ENCODE measurements at places on chromosomes 3 and 15.

- no peak for DNase-seq
Measured at GRCh38 chr3:120302361-120302760, 17.3 kb upstream of the GPR156 start.

GRCh38 chr15:62845241-62846126, 197.1 kb upstream of the TPM1 start:
- DNase-seq = no peak

- no peak for DNase-seq
Measured at GRCh38 chr3:53841296-53841695, 4.9 kb downstream of the CHDH start.

DNA sequence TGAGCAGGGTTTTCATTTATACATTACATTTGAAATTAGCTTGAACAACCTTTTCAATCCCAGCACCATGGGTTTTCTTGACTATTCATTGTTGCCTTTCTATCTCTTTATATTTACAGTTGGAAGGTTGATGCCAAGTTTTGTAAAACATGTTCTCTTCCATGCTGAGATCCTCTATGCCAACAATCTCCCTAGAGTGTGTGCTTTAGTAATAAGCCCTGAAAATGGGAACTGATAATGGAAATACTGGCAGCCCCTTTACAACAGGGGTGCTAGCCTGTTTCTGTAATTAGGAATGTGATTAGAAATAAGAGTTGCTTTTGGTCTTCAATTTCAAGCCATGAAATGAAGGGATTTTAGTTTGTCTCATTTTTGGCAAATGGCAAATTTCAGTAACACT, 239.9 kb upstream of the NAALADL2 start:
- DNase-seq = no peak

DNA sequence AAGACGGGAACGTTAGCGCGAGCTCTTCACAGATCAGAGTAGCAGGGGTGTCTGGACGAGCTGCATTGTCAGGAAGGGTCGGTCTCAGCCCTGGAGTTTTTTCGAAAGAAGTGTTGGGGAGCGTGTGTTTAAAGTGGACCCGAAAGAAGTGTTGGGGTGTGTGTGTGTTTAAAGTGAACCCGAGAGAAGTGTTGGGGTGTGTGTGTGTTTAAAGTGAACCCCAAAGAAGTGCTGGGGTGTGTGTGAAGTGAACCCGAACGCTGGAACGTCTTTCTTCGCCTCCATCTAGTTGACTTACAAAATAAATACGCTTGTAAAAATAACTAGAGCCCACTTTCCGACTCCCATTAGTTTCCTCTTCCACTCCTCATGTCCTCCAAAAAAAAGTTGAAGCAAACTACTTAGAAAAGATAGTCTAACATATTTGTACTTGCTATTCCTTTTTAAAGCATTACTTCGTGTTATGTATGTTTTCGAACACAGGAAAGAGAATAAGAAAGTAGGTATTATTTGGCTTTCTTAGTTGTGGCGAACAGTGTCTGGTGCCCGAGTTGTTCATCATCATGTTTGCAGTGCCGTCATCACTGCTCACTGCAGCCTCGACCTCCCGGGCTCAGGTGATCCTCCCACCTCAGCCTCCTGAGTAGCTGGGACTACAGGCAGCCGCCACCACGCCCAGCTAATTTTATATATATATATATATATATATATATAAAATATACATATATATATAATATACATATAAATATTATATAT, 1.0 kb downstream of the LRCH3 start:
- no peak for DNase-seq

GRCh38 chr3:59316688-59317275, 267.0 kb upstream of the CFAP20DC start:
- no peak for DNase-seq

DNA sequence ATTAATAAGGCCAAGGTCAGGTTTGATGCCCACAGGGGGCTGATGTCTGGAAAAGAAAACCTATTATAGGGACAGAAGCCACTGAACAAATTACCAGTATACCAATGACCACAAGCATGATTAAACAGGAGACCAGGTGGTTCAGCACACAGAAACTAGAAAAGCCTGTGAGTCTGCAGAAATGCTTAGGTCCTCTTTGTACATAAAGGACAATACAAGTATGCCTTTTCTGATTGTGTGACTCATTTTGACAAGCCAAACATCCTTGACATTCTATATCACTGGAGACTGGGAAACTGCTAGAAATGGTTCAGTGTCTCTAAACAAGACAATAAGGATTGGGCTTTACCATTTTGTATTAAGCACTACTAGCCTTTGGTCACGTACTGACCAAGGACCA, 113.2 kb upstream of the MYO5C start:
- no peak for DNase-seq

DNA sequence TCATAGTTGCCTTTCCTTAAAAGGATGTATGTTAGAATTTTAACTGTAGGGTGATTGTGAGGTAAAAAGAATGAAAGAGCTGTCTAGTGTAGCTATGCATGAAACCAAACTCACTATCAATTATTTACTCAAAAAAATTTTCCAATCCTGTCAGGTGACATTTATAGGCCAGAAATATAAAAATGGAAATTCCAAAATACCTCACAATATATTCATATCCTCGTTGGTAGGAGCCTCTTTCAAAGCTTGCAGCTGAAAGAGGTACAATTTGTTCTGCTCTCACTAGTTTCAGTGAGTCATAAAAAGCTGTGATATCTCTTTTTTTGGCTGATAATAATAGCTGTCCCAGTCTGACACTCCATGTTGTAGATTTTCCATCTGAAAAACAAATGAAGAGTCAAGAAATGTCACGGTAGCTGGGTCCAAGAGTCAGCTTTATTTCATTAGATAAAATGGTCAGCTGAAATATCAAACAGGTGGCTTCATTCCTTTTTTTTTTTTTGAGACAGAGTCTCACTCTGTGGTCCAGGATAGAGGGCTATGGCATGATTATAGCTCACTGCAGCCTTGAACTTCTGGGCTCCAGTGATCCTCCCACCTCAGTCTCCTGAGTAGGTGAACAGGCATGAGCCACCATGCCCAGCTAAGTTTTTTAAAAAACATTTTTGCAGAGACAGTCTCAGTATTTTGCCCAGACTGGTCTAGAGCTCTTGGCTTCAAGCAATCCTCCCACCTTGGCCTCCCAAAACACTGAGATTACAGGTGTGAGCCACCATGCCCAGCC, 50.8 kb upstream of the XRN1 start:
- DNase-seq = peak; percentile 41

GRCh38 chr3:197237897-197238296, 60.5 kb downstream of the DLG1 start:
- DNase-seq = no peak

DNA sequence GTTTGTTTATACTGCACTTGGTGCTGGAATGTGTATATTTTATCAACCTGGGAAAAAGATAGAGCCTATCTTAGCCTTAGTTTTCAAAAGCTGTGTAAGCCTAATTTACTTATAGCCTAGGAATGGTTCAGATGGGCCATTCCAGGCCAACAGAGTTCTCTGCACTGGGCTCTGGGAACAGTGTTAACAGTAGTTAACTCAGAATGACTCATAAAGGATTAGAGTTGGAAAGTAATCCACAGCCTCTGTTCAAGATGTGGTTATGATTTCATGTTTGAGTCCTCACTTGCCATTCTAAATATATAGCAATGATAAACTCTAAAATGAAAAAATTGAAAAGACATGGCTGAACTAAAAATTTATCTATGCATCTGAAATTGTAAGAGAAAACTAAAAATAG, 22.6 kb upstream of the PEX5L start:
- no peak for DNase-seq

- peak; percentile 38 for DNase-seq
Measured at GRCh38 chr3:114155370-114155821, 23.5 kb downstream of the DRD3 start.

DNA sequence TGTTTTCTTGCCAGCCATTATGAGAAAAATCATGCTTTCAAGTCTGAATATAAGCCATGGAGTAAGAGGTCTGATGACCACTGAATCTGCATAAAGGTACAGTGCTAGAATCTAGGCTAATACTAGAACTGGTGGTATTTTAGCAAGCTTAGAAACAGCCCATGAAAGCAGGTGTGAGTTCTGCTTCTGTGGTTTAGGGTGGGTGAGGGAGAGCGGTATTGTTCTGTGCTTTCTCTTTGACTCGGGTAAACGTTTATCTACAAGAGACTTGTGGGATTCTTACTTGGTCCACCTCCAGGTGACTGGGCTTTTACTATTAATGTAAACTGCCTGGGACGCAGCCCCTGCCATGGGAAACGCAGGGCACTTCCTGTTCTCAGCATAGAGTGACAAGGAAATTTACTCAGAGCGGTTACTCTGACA, 55.2 kb downstream of the PGPEP1L start:
- no peak for DNase-seq

GRCh38 chr3:99903869-99904268, 86.2 kb downstream of the CMSS1 start:
- no peak for DNase-seq

- DNase-seq = no peak
Measured at GRCh38 chr15:77739591-77740378, 107.1 kb upstream of the LINGO1 start.

- DNase-seq = no peak
Measured at GRCh38 chr3:58342676-58343075, 10.0 kb downstream of the PXK start.

DNA sequence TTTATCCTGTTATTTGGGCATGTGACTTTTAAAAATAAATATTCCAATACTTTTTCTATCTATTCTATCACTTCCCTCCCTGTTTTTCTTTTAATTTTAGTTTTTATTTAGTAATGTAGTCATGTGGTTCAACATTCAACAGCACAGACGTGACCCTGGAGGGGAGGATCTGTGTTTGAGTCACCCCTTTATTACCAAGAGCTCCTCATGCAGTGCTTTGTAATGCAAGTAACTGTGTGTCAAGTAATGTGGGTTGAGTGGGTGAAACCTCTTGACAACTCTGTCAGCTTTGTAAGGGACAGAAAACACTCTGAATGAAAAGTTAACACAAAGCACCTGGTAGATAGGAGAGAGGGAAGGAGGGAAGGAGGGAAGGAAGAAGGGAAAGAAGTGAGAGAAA, 89.7 kb upstream of the FGF12 start:
- DNase-seq = no peak

GRCh38 chr3:130088061-130088460, 6.4 kb downstream of the ALG1L2 start:
- no peak for DNase-seq

DNA sequence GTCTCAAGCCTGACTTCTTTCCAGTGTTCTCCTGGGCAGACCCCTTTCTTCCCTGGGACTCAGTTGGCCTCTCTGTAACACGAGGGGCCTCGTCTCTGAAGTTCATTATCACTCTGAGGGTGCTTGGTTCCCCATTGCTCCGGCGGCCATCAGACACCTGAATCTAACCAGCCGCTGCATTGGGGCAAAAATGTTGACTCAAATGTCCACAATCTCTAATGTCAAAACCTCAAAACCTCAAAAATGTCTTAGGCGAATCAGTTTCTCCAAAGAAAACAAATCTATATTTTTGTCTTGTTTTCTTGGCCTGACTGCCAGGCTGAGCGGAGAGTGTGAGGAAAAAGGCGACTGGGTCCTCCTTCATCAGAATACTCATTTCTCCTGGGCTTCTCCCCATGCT, 220.7 kb downstream of the VPS13C start:
- no peak for DNase-seq

DNA sequence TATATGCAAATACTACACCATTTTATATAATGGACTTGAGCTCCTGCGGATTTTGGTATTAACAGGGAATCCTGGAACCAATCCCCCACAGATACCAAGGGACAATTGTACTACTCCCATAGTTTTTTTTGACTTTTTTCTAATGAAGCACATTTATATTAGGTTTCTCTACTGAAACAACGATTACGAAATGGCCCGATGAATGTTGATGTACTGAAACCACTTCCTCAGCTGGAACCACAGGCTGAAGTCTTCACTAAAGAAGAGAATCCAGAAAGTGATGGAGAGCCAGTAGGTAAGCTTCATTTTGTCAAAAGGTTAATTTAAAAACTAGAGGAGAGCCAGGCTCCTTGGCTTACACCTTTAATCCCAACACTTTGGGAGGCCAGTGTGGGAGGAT, 121.5 kb upstream of the LRRFIP2 start:
- DNase-seq = no peak

DNA sequence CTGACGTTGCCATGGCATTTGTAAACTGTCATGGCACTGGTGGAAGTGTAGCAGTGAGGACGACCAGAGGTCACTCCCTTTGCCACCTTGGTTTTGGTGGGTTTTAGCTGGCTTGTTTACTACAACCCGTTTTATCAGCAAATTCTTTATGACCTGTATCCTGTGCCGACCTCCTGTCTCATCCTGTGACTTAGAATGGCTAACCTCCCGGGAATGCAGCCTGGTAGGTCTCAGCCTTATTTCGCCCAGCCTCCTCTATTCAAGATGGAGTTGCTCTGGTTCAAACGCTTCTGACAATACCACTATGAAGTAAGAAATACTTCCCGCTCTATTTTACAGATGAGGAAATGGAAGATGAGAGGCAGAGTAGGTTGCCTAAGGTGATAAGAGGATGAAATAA, 16.6 kb downstream of the PAQR9 start:
- no peak for DNase-seq

GRCh38 chr3:26104851-26105251, 315.0 kb downstream of the OXSM start:
- DNase-seq = no peak

DNA sequence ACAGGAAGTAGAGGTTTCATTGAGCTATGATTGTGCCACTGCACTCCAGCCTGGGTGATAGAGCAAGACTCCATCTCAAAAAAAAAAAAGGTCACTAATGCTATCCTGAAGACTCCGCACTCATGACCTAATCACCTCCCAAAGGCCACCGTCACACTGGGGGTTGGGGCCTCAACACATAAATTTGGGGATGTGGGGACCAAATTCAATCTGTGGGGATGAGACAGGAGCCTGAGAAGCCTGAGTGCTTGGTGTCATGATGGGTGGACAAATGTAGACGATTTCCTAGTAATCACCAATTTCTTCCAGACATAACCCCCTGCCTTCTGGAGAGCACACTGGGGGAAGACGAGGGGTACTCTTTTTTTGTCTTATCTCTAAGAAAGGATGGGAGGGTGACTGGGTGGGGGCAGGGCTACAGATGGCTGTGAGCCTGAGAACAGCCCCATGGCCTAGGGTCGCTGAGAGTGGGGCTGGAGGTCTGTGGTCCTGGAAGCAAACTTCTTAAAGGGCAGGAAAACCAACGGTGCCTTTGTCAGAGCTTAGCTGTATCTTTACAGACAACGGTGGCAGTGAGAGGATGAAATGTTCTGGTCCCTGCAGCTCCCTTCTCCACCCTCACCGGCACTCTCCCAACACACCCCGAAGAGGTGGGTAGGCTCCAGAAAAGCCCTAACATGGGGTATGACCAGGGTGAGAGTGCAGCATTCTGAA, 16.6 kb upstream of the KLF13 start:
- no peak for DNase-seq

Data from putamen (tissue), 1 donor.